NCI-H1048 (cell line): ENCODE measurements at places on chromosomes 16 and 17.

GRCh38 chr17:12406623-12407215 is 259.0 kb upstream of the MYOCD start:
- DNase-seq = no peak

DNA sequence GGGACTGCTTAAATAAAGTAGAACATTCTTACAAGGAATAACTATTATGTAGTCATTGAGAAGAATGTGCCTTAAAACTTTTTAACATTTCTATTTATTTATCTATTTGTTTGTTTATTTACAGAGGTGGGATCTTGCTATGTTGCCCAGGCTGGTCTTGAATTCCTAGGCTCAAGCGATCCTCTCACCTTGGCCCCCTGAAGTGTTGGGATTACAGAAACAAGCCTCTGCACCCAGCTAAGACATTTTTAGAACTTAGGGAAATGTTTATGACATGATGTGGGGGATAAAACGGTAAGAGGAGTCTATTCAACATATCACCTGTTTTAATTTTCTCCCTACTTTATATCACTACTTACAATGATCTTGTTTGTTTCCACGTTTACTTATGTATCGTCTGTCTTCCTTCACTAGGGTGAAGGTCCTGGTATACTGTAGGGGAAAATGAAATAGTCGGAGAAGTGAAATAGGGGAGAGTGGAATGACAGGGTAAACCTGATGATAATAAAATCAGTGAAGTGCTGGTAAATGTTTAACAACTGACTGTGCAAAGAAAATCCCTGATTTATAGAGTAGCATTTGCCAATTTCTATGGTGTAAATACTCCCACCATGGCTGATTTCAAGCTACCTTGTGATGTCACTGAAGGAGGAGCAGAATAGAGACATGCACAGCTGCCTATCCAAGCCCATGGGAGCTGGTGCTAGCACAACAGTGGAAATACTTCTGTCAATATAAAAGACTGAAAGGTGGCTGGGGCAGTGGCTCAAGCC is 16.0 kb upstream of the HAPSTR1 start:
- no peak for DNase-seq

DNA sequence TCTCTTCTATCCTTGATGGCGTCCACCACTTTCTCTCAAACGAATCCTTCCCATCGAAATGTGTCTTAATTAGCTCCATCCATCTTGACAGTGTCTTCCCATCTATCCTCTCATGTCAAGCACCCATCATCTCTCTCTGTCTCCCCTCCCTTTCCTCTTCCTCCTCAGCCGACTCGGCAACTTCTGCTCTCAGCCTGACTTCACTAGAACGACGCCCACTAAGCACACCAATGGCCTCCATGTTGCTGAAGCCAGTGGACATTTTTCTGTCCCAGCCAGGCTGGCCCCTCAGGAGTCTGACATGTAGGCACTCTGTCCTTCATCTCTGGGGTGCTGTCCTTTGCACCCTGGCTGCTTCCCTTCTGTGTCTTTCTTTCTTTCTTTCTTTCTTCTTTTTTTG is 2.5 kb upstream of the SPATA20 start:
- DNase-seq = no peak

DNA sequence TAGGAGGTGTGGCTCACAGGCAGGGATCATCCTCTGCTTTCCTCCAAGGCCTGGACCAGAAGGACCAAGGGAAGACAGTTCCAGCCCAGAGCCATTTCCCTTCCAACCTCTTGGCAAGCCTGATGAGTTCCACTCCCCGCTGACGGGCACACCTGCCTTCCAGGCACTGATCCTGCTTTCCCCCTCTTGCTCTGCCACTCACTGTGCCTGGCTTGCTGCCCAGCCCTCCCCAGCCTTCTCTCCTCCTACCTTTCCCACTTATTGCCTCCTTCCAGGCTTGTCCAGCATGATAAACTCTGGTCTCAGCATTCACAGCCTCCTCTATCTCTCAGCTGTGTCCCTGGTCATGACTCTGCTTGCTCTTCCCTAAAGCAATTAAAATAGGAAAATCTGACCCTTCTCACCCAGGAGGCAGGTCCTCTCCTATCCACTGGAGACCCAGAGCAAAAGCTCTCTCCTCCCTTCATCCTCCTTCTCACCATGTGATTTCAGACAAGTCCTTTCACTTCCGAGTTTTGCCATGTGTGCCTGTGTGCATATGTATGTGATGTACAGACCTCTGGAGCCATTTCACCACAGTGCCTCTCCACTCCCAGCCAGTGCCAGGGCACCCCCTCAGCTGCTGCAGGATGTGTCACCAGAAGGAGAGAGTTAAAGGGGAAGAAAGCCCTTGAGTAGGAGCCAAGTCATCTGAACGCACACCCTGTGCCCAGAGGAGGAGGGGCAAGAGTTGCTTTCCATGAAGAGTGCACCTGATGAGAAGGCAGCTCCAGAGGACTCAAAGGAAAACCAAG is 13.4 kb upstream of the TMEM170A start:
- DNase-seq = no peak

DNA sequence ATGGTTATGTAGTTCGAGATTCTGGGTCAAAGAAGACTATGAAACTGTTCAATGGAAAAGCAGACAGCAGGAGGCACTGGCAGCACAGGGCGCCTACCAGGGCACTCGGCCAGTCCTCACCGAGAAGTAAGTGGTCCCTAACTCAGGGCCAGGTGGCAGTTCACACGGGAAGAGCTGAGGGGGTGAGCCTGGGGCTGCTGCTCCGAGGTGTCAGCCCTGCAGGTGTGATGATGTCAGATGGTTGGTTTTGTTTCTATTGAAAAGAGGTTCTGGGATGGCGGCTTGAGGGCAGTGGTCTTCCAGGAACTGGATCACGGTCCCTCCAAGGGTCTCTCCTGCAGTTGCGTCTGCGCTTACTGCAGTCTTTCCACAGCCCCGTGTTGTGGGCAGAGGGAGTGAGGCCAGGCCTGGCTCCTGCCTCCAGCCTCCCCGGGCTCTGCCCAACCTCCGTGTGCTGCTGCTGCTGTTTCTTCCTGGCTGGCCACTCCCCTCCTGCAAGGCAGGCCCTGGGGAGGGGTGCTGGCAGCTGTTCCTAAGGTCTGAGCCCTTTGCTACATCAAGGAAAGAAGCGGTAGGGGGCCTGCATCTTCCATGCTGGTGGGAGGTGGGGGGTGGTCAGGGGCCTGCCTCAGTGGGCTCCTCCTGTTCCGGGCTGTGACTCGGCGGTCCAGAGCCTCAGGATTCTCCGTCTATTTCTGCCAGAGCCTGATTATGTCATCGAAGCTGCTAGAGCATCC is 22.6 kb downstream of the RNF213 start:
- DNase-seq = no peak

DNA sequence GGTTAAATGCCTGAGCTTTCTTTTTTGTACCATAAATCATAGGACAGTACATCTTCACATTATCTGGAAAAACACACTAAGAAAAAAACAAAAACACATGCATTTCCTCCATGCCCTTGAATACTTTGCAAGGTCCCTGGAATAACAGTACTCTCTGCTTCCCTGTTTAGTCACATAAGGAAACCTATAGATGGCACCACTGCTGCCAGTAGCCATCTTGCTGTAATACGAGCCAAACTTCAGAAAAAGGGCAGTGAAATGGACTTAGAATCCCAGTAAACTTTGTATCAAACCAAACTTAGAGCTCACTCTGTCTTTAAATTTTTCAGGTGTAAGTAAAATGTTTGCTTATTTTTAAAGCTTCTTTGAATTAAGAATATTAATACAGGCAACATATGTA is 435.5 kb downstream of the KCNJ2 start:
- DNase-seq = no peak

- DNase-seq = no peak
These were observed 3.2 kb downstream of the TPSG1 start for GRCh38 chr16:1221628-1222552.

- DNase-seq = no peak
These were observed 91.9 kb downstream of the NXN start for GRCh38 chr17:887551-888209.
